ENCODE measurements at places on chromosomes 3 and 15. TPM values are rescaled to one million over a fixed set of nuclear protein-coding genes. Genes with fewer than 3 reads are reported as not detected.

DNA sequence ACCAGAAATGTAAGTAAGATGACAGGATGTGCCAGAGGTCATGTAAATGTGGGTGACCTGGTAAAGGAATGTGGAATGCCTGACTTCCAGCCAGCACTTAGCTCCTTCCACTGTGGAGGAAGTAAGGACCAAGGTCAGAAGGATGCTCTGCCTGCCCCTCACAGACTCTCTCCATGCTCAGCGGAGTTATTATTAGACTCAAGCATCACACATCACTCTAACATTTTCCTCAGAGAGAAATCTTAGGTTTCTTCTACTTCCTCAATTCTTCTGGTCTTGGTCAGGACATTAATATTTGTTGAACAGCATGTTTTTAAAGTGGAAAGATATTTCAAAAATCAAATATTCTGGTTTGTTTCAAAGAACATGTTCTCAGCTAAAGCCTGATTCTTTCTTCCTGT lies 231.4 kb upstream of the WNT5A start:
- DNase-seq, result no peak

DNA sequence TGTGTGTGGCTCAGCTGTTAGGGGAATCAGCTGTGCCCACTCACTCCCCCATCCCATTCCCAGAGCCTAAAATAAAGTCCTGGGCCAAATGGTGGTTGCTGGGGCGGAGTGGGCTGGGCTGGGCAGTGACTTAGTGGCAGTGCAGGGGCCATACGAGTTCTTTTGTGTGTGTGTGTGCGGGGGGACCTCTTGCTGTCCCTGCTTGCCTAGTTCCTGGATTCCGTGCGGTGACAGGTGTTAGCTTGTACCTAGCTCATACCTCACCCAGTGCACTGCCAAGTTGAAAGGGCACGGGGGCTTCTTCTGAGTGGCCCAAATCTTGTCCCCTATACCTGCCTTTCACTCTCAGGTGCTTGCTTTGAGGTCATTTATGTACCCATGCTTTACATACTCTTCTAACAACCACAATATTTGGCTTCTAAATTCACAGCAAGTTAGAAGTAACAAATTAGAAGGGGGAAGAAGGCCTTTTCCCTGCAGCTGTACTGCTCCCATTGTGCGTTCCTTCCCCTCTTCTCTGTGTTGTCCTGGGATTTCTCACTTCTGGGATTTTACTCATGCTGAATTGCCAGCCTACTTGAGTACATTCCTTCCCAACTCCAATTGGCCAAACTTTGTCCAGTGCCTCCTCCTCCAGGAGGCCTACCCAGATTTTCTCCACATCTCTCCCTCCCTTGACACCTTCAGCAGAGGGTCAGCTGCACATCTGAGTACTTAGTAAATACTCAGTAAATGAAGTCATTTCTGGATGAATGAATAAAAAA lies 66.3 kb upstream of the POLG start:
- DNase-seq, result no peak

GRCh38 chr3:29329986-29330890 lies 49.4 kb downstream of the RBMS3 start:
- no peak for DNase-seq

DNA sequence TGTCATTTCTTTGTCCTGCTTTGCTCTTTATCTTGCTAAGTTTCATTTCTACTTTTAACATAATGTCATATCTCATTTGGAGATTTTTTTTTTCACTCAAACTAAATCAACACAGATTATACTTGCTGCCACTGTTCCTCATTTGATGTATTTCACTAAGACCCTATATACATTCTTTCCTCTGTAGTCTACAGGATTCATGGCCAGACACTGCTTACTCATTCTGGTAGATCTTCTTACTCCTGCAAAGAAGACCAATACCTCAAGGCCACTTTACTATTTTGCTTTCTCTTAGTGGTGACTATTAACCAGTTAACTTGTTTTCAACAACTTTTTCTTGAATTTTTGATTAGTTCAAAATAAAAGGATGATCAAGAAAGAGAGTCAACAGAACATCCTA lies 26.6 kb downstream of the SLC24A5 start:
- no peak for DNase-seq

DNA sequence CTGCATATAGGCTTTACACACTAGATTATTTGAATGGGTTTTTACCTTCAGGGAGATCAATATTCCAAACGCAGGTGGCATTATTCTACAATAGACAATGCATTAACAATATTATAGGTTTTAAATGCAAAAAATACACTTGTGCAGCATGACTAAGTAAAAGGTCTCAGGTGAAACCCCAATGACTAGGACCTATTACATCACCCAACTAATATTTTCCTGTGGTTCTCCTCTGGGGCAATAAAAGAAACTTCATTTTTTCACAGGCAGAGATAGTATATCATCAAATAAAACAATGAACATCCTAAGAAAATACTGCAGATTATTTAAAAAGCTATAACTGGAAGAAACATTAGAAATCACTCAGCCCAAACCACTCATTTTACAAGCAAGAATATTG lies 375.3 kb downstream of the ROBO1 start:
- DNase-seq, result no peak

DNA sequence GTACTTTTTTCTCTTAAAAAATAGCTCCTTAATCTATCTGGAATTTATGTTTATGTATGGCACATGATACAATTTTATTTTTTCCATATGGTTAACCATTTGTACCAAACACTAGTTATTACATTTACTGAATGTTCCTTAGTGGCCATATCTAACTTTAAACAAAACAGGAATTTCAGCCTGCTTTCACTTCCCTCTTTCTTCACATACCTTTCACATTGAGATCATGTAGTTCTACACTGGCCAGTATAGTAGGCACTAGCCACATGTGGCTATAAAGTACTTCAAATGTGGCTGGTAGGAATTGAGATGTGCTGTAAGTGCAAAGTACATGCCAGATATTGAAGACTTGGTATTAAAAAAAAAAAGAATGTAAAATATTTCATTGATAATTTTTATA lies 4.7 kb upstream of the RYK start:
- DNase-seq, result no peak

DNA sequence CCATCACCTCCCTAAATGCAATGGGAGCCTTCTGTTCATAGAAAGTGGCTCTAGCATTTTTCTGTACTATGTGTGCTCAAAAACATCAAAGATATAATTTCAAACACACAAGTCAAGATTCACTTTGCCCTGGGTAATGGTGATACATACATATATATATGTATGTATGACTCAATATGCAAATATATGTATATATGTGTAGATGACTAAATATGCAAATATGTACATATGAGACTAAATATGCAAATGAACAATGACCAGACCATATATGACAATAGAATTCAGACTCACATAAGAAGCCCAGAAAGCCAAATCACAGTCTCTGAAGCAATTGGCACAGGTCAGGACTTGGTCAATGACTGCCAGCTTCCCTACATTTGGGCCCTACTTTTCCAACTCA lies 36.9 kb upstream of the SNRK start:
- no peak for DNase-seq

DNA sequence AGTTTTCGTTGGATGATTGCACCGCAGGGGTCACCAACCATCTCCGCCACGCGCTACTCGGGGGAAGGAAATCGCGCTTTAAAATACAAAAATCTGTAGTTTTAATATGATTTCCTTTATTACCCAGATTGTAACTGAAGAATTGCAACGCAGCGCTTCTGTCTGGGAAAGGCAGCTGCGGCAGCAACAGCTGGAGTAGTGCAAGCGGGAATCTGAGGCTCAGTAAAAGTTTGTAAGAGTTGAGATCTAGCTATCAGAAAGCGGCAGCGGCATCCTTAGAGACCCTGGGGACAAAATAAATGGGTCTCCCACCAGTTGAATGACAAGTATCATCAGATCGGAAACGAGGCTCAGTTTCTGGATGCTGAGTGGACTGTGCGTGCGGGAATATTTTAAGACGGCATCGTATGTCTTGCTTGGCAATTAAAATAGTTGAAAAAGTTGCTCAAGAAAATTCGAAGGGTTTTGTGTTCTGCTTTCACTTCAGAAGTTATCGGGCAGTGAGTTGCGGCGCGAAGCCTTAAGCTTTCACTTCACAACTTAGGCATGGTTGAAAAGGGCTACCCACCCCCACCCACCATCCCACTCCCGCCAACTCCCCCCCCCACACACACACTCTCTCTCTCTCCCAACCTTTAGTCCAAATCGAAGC lies 2.7 kb downstream of the MECOM start:
- no peak for DNase-seq

DNA sequence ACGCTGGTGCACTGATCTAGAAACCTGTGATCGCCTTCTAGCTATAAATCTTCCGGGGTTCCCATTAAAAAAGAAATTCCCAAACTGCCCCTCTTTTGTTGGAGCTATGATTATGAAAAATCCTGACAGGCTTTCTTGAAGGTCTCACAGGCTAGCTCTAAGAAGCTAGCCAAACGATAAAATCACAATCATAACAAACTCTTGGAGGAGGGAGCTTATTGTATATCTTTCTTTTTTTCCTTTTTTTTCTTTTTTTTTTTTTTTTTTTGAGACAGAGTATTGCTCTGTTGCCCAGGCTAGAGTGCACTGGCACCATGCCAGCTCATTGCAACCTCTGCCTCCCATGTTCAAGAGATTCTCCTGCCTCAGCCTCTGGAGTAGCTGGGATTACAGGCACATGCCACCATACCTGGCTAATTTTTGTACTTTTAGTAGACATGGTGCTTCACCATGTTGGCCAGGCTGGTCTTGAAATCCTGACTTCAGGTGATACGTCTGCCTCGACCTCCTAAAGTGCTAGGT lies 72.0 kb downstream of the MYO1E start:
- DNase-seq, result no peak

DNA sequence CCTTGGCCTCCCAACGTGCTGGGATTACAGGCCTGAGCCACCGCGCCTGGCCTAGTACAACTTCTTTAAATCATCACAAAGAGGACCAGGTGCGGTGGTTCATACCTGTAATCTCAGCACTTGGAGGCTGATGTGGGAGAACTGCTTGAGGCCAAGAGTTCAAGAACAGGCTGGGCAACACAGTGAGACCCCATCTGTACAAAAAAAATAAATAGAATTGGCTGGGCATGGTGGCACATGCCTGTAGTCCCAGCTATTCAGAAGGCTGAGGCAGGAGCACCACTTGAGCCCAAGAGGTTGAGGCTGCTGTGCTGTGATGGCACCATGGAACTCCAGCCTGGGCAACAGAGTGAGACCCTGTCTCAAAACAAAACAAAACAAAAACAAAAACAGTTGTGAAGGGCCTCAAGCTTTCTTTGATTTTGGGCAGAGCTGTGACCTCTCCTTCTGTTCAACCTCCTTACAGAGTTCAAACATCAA lies 5.9 kb downstream of the RMDN3 start:
- no peak for DNase-seq

GRCh38 chr3:153752405-153753027 lies 368.7 kb upstream of the ARHGEF26 start:
- DNase-seq, result no peak

COLQ gene
- 0.79 TPM for total RNA-seq

IL5RA gene
- total RNA-seq, result not detected

GOLGA6L4 gene
- 1.8 TPM for total RNA-seq

LMAN1L gene
- total RNA-seq, result not detected

CSPG5 gene
- 1.3 TPM for total RNA-seq

PCYT1A gene
- total RNA-seq, result 91.2 TPM

GCSAM gene
- not detected for total RNA-seq

VGLL3 gene
- 26.8 TPM for total RNA-seq

ISG20 gene
- 5.2 TPM for total RNA-seq

C3orf85 gene
- total RNA-seq, result not detected
